IPS DF 19.7 (cell line): ENCODE measurements at places on chromosomes 2 and 18.

DNA sequence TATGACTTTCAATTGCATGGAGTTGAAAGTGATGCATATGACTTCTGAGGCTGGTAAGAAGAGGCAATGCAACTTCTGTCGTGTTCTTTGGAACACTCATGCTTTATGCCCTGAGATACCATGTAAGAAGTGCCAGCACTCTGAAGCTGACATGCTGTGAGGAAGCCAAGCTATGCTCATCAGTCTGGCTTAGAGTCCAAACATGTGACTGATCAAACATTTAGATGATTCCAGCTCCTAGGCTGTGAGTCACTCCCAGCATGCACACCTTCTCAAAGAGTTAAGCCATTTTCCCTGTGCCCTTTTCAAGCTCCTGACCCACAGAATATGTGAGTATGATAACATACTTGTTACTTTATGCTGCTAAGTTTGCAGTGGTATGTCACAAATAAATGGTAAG is 15.8 kb upstream of the VRK2 start:
- DNase-seq = no peak

GRCh38 chr2:143901185-143901842 is 618.6 kb downstream of the ZEB2 start:
- DNase-seq = no peak

- no peak for DNase-seq
Measured at GRCh38 chr18:59478591-59478990, 119.5 kb upstream of the LMAN1 start.

GRCh38 chr18:36635414-36636096 is 193.2 kb downstream of the TPGS2 start:
- no peak for DNase-seq

DNA sequence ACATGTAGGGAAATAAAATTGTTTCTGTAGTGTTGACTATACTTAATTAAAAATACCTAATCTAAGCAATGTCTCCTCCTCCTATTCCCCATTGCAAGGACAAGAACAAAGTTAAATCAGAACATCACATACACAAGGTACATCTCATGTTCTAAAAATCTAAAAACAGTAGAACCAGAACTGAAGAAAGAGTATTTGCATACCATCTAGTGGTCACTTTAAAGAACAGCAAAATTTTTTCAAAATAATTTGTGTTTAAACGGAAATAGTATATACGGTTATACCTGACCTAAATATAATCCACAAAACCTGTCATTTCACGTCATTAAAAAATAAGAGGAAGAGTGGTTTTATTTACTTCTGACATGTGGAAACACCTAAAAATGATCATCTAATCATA is 294.3 kb upstream of the KCNH7 start:
- DNase-seq = no peak

GRCh38 chr2:235149240-235149659 is 197.4 kb downstream of the SH3BP4 start:
- no peak for DNase-seq

- DNase-seq = no peak
Measured at GRCh38 chr2:85853499-85854165, 35.2 kb downstream of the ST3GAL5 start.

GRCh38 chr2:166381-166780 is 97.5 kb downstream of the SH3YL1 start:
- no peak for DNase-seq

- no peak for DNase-seq
Measured at GRCh38 chr2:128347701-128348539, 29.3 kb upstream of the HS6ST1 start.

DNA sequence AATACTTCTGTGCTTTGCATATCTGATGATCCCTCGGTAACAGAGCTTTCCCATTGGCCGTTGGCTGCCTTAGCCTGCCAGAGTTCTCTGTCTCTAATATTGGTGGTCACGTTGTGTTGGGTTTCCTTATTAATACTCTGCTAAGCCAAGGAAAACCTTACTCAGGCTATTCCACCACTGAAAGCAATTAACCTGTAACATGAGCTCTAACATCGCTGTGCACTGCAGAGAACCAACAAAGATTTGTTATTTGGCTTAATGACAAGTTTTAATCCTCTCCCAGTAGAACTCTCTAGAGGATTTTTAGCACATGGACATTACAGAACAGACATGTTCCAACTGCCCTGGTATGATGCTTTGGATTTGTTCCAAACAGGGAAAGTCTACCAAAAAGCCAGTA is 825.9 kb upstream of the POU3F3 start:
- DNase-seq = no peak

GRCh38 chr2:152415796-152416195 is 80.8 kb downstream of the FMNL2 start:
- DNase-seq = no peak

- no peak for DNase-seq
Measured at GRCh38 chr2:215288112-215288815, 23.6 kb upstream of the ATIC start.

DNA sequence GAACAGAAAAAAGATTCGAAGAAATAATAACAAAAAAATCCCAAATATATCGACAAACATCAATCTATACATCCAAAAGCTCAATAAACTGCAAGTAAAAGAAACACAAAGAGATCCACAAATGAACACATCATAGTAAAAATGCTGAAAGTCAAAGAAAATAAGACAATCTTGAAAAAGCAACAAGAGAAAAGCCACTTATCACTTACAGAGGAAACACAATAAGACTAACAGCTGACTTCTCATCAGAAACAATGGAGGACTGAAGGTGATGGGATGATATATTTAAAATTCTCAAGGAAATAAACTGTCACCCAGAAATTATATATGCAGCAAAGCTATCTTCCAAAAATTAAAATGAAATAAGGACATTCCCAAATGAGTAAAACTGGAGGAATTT is 140.3 kb downstream of the NDUFA10 start:
- no peak for DNase-seq

- DNase-seq = no peak
Measured at GRCh38 chr2:218814540-218815243, 16.9 kb downstream of the PRKAG3 start.

GRCh38 chr2:128789776-128790455 is 471.2 kb upstream of the HS6ST1 start:
- no peak for DNase-seq

DNA sequence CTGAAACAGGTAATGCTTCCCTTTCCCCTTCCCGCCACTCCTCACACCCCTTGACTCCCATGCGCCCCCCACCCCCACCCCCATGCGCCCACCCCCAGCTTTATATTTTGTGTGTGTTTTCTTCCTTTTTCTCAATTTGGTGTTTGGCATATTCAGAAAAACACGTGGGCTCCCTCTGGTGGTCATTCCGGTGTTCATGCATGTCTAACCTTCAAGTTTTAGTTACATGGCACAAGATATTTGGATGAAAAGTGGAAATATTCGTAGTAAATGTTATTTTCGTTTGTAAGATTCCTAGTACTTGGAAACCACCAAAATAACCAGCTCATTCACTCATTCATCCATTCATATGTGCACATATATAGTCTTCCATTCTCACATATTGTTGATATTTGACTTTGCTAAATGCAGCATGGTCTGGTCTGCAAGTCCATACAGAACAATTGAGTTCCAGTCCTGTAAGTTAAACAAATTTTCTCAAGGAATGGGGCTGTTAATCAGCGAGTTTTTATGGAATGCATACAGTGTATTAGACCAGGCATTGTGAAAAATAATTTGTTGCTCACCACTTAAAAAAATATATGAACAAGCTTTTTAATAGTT is 143.6 kb upstream of the MAP3K20 start:
- peak; percentile 30 for DNase-seq

- DNase-seq = no peak
Measured at GRCh38 chr2:112081262-112081661, 26.2 kb downstream of the TMEM87B start.

- DNase-seq = no peak
Measured at GRCh38 chr2:182818501-182818900, 47.9 kb downstream of the FRZB start.

GRCh38 chr2:237482485-237482884 is 4.6 kb upstream of the MLPH start:
- DNase-seq = no peak

GRCh38 chr2:219661955-219662395 is 34.5 kb downstream of the SLC4A3 start:
- no peak for DNase-seq

DNA sequence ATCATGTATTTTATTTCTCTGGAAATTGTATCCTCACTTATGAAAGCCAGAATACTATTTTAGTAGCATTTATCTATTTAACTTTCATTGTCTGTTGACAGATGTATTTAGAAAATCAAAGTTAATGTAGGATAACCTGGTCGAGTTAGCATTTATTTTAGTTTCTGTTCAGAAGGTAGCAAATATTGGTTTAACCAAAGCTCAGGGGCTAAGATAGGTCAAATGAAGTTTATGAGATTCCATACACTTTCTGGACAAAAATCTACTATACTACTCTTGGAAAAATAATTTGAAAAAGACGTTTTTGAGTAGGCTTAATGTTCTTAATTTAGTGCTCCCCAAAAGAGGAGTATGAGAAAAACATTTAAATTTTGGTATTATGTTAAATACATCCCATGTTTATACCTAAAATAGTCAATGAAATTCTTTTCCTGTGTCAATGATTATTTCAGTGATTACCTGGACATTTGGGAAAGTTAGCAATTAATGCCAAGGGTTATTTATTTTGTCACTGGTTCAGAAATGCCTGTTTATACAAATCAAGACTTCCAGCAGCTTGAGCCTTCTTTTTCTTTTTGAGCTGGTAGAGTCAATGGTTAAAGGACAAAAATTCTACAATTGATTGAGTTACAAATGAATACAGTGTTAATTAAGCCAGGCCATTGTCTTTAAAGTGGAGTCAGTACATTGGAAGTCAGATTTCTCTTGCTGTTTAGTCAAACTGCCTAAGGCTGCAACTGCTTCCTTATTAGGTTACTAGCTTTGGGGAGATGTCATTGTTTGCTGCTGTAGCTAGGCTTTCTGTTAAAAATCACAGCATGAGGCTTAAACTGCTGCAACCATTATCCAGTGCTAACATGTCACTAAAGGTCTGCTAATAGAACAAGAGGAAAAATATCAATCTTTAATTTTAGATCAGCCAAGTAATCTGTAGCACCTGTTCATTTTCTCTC is 182.3 kb downstream of the CAMKMT start:
- DNase-seq = peak; percentile 90

DNA sequence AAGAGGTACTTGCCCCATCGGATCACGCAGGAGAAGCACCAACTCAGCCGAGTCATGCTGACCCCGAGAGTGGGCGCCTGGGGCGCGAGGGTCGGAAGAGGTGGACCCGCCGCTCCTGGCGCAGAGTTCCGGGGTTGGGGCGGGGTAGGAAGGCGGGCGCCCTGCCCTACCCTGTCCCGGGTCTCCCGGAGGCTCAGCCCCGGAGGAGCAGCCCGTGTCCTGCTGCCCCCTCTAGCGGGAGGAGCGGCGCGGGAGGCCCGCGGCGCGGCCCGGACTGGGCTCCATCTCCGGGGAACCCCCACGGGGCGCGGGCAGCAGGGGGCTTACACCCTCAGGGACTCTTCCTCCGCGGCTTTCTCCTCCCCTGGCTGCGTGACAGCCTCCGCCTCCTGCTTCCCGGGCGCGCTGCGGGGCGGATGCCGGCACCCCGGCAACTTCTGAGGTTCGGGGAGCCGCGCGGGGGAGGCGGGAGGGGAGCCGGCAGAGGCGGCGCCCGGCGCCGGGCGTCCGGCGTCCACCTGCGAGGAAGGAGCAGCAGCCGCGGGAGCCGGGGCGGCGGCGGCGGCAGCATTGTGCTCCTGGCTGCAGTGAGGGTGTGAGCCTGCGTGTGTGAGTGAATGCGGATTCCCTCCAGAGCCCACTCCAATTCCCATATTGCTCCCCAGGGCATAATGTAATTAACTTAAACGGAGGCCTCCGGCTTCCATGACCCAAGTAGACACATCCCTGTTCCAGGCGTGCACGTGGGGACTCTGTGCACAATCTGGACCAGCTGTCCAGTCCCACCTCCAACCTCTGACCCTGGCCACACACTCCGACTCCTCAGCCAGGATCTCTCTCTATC is 7.6 kb upstream of the TNS1 start:
- no peak for DNase-seq

DNA sequence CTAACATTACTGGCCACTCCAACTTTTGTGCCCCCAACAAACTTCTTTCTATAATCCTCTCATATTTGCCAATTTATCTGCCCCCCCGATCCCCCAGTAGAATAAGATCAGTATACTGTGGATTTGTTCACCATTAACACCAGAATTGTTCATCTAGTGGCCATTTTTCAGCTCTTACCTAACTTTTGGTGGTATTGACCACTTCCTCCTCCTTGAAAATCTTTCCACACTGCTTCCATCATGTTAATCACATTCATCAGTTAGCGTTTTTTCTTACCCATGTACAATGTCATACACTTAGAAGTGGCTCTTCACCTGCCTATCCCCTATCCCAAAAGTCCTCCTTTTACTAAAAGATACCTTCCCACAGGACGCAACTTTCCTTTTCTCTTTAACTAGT is 6.1 kb downstream of the IMPACT start:
- DNase-seq = no peak

- no peak for DNase-seq
Measured at GRCh38 chr2:43184339-43184895, 42.0 kb downstream of the ZFP36L2 start.
